Naive thymus-derived CD8-positive, alpha-beta T cell (primary cell): ENCODE measurements at places on chromosomes 12 and 14. TPM values are rescaled to one million over a fixed set of nuclear protein-coding genes. Genes with fewer than 3 reads are reported as not detected.

Gene SIX6
- total RNA-seq, result not detected

Gene RNASE7
- not detected for total RNA-seq

Gene SYNDIG1L
- 0.30 TPM for total RNA-seq

Gene SLC4A8
- 0.41 TPM for total RNA-seq

Gene LTBR
- total RNA-seq, result 0.91 TPM

Gene FAM90A1
- total RNA-seq, result not detected

Gene ATP2B1
- total RNA-seq, result 52.2 TPM

Gene KRT6C
- not detected for total RNA-seq

Gene RD3L
- total RNA-seq, result not detected
